ENCODE measurements at places on chromosomes 12 and 14. TPM values are rescaled to one million over a fixed set of nuclear protein-coding genes. Genes with fewer than 3 reads are reported as not detected.

The FBRSL1 gene
- 98.4 TPM for total RNA-seq

The ACVRL1 gene
- total RNA-seq = not detected

The RNU4-1 gene
- total RNA-seq = not detected

The AEBP2 gene
- total RNA-seq = 21.3 TPM

The B4GALNT1 gene
- total RNA-seq = 51.6 TPM

The KCNH3 gene
- 1.5 TPM for total RNA-seq

The KRT81 gene
- 3,561 TPM for total RNA-seq

The STRN3 gene
- 19.1 TPM for total RNA-seq

The FLRT2 gene
- 3.3 TPM for total RNA-seq

The TPPP2 gene
- not detected for total RNA-seq

The CHST11 gene
- 23.6 TPM for total RNA-seq

The GLIPR1L1 gene
- total RNA-seq = not detected

The KRT73 gene
- total RNA-seq = not detected

The POU6F1 gene
- total RNA-seq = 2.4 TPM

The NKX2-8 gene
- 4.1 TPM for total RNA-seq

The TRIM9 gene
- total RNA-seq = 8.7 TPM

The SRSF9 gene
- total RNA-seq = 241 TPM

The COX8C gene
- total RNA-seq = not detected

The TEX22 gene
- 0.23 TPM for total RNA-seq

The VPS37B gene
- total RNA-seq = 28.7 TPM

Measured in A549 treated with ZK216348 at 1 μM for 4 hours (cell line).